ENCODE measurements at places on chromosomes 7 and 10. TPM values are rescaled to one million over a fixed set of nuclear protein-coding genes. Genes with fewer than 3 reads are reported as not detected.

ACSM6 gene
- not detected for total RNA-seq

PIP gene
- total RNA-seq, result 0.36 TPM

ZFAND2A gene
- 53.8 TPM for total RNA-seq

NACAD gene
- total RNA-seq, result 0.40 TPM

DNAH11 gene
- total RNA-seq, result 0.20 TPM
